ENCODE measurements at places on chromosomes 2 and 18.

GRCh38 chr2:119371111-119371510 is 4.3 kb downstream of the DBI start:
- no peak for DNase-seq

DNA sequence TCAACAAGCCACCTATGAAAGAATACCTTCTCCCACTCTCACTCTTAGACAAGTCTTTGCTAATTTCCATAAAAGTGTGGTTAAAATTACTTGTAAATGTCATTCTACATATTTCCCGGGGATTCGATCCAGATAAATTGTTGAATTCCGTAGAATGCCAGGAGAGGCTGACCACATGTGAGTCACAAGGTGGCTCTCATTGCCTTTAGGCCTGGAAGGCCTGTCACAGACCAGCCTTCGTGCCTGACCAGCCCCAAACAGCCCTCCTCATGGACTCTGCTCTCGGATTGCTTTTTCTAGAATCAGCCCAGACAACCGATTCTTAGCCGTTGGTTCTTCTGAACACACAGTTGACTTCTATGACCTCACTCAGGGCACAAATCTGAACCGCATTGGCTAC is 86.0 kb downstream of the RTN4 start:
- no peak for DNase-seq

GRCh38 chr2:231554327-231554726 is 24.1 kb upstream of the NMUR1 start:
- DNase-seq, result no peak

DNA sequence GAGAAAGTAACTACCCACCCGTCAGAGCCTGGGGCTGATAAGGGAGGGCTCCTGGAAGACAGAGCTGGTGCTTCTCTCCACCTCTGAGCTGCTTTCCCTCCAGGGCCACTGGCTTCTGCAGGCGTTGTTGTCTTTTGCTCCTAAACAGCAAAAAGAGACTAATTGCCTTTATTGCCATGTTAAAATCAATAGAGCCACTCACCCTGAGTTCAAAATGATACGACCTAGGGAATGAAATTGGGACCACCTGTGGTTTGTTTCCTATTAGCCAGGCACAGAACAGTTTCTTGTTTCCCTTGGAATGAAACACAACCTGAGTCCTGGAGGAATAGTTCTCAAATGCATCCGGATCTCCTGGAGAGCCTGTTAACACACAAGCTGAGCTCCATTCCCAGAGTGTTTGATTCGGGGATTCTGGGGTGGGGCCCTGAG is 45.8 kb downstream of the TCF7L1 start:
- no peak for DNase-seq

DNA sequence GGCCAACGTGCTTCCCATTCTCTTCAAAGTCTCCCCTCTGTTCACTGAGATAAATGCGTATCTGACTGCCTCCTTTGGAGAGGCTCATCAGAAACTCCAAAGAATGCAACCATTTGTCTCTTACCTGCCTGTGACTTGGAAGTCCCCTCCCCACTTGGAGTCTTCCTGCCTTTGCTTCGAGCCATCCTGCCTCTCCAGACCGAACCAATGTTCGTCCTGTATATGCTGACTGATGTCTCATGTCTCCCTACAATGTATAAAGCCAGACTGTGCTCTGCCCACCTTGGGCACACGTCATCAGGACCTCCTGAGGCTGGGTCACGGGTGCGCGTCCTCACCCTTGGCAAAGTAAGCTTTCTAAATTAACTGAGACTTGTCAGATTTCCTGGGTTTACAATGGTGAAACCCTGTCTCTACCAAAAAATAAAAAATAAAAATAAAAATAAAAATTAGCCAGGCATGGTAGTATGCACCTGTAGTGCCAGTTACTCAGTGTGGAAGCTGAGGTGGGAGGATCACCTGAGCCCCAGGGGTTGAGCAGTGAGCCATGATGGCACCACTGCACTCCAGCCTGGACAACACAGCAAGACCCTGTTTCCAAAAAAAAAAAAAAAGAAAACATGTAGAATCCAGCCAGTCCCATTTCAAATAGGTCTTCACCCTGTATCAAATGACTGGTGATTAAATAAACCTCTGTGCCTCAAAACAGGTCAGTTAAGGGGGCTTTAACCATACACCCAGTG is 29.0 kb downstream of the HDLBP start:
- no peak for DNase-seq

DNA sequence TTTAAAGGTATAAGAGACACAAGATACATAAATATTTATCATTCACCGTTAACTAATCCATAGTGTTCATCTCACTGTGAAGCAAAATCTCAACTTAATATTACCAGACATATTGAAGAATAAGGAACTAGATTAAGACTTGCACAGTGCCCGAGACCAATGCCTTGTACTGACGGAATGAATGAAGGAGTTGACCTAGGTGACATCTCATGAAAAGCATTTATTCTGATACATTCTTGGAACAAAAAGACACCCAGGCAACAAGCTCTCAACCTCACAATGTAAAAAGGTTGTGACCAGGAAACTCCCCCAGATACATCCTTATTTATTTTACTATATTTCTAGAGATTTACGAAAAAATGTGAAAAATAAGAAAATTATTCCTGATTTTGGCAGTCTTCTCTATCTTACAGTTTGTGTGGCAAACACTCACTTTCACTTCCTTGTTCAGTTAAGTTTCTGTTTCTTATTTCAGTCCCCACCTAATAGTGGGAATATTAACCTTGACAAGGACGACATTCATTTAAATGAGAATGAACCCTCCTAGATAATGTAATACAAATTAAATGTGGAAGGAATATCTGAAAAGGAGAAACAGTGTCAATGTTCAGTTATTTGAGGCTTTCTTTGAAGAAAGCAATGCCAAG is 28.4 kb downstream of the M1AP start:
- no peak for DNase-seq

DNA sequence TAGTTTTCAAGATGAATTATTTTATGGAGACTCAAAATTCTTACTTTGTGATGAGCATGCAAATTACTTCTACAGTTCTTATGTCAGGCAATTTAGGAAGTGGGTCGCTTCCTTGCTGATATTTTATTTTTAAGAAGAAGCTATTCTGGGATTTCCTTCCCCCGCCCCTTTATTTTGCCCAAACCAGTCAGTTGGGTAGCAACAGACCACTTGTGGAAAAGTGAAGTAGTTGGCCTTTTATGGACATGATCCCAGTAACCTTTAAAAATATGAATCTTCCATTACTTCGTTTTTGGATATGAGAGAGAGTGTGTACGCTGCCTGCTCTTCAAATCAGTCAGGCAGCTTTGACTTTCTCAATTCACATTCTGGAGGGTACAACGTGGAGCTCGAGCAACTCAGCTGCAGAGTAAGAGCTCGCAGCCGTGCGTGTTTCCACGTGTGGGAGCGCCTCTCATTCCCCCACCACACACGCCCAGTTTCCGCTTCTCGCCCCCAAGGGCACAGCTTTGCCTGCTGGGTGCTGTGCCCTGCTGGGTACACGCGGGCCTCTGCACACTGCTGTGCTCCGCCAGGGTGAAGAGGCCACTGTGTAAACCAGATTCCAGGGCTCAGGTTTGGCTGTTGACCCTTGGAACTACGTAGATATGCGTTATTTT is 92.6 kb downstream of the ITGB1BP1 start:
- no peak for DNase-seq

GRCh38 chr18:6885992-6886796 is 156.7 kb downstream of the ARHGAP28 start:
- peak; percentile 14 for DNase-seq

- peak; percentile 72 for DNase-seq
Measured at GRCh38 chr2:215920244-215921100, 92.9 kb downstream of the MREG start.

GRCh38 chr2:205705511-205706349 is 23.4 kb downstream of the NRP2 start:
- no peak for DNase-seq

- DNase-seq, result peak; percentile 47
Measured at GRCh38 chr2:201643216-201643890, at the start of gene TMEM237. Gene TMEM237 (minus strand): TSS chr2:201643503. CDS start chr2:201643400, 103 bp downstream.

- no peak for DNase-seq
Measured at GRCh38 chr18:57436191-57436964, 1.2 kb downstream of the ONECUT2 start.

GRCh38 chr2:132677661-132678060 is 7.7 kb upstream of the LYPD1 start:
- DNase-seq, result no peak

- DNase-seq, result no peak
Measured at GRCh38 chr2:241235859-241236593, 47.5 kb downstream of the ANO7 start.

GRCh38 chr2:197097578-197098366 is 171.3 kb upstream of the PGAP1 start:
- DNase-seq, result peak; percentile 16

GRCh38 chr2:56049233-56049845 is 125.8 kb upstream of the EFEMP1 start:
- no peak for DNase-seq

- DNase-seq, result no peak
Measured at GRCh38 chr2:45344502-45344901, 266.6 kb downstream of the SRBD1 start.

- peak; percentile 18 for DNase-seq
Measured at GRCh38 chr18:58858591-58859468, 5.8 kb upstream of the ZNF532 start.

DNA sequence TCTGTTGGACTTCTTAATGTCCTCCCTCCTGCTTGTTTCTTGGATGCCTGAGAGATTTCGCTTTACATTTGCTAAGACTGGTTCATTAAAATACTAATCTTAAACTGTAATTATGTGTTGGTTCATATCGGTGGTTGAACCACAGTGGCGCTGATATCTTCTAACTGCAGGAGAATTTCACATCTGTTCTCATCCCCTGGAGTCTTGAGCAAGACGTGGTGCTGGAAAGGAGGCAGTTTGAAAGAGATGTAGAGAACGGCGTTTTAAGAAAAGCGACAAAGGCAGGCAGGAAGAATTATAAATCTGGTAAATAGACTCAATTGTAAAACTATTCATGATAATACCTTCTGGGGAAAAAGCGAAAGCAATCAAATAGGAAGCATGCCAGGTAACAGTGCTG is 79.5 kb downstream of the NXPH2 start:
- no peak for DNase-seq

GRCh38 chr18:58831606-58832005 is 33.1 kb upstream of the ZNF532 start:
- DNase-seq, result no peak

DNA sequence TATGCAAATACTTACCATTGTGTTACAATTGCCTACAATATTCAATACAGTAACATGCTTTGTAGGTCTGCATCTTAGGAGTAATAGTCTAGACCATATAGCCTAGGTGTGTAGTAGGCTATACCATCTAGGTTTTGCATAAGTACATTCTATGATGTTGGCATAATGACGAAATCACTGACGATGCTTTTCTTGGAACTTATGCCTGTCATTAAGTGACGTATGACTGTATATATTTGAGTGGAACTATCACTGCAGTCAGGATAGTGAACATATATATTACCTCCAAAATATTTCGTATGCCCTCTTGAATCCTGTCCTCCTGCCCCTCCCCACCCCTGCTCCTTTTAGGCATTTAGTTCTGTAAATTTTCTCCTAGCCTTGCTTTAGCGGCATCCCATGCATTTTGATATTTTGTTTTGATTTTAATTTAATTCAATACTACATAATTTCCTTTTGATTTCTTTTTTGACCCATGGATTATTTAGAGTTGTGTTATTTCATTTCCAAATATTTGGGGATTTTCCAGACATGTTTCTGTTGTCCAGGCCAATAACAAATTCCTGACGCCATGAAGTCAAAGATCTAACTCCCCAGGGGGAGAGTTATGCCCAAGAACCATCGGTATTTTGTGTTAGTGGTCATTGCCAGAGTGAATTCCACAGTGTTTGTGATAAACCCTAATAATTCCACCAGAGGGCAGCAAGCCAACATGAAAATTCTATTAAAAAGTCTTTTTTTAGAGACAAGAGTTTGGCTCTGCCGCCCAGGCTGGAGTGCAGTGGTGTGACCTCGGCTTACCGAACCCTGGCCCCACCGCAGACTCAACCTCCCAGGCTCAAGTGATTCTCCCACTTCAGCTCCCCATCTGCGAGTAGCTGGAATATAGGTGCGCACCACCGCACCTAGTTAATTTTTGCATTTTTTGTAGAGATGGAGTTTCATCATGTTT is 24.2 kb upstream of the CASP8 start:
- DNase-seq, result peak; percentile 37

- DNase-seq, result no peak
Measured at GRCh38 chr2:21268878-21269224, 145.1 kb downstream of the TDRD15 start.

DNA sequence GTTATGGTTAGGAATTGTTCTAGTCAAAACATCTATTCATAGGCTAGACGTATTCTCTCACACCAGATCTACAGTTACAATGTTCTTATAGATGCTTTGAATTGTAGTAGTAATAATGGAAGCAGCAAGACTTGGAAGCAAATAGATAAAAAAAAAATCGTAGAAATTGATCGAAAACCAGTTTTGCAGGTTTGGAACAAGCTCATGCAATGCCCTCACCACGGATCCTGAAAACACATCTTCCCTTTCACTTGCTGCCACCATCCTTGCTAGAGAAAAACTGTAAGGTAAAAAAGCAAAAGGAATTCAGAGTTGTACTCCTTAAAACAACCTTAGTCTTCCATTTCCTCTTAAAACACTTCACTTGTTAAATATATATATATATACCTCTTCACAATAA is 4.4 kb downstream of the SULT1C4 start:
- no peak for DNase-seq

- peak; percentile 54 for DNase-seq
Measured at GRCh38 chr2:158034198-158034866, 67.3 kb upstream of the UPP2 start.

DNA sequence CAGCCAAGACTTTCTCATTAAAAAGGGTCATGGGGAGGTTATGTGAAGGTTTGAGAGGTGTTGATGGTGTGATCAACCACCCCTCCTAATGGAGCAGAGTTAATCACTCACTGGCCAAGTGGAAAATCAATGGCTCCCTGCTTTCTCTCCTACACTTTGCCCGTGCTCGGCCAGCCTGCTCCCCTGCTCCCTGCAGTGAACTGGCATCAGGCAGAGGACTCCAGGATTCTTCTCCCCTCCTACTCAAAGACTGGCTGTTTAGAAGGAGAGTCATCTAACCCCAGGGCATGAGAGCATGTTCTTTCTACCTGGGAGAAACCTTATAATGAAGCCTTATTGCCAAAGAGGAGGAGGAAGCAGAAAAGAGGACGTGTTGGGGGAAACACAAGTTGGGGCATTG is 74.9 kb downstream of the SGPP2 start:
- DNase-seq, result no peak

GRCh38 chr2:113039158-113039557 is 13.5 kb downstream of the IL36B start:
- no peak for DNase-seq

GRCh38 chr18:78612801-78613200 is 366.8 kb upstream of the SALL3 start:
- DNase-seq, result no peak

DNA sequence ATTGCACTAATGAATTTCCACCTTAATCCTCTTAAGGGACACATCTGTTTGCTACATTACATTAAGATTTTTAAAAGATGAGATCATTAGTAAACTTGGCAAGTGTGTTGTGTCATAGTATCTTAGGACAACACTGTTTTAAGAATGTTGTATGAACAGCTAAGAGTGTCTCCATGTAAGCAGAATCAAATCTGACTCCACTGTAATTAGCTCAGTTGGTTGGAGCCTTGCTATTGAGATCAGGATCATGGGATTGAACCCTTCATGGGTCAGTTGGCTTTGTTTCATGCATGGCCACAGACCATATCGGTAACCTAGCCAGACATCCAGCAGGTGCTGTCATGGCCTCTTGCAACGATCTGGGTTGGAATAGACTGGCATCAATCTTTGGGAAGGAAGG is 5.2 kb downstream of the FHOD3 start:
- no peak for DNase-seq

- no peak for DNase-seq
Measured at GRCh38 chr18:59769129-59769865, 72.1 kb upstream of the CCBE1 start.

- no peak for DNase-seq
Measured at GRCh38 chr2:135785032-135785431, 43.4 kb downstream of the UBXN4 start.
